ENCODE measurements at places on chromosomes 7 and 10. TPM values are rescaled to one million over a fixed set of nuclear protein-coding genes. Genes with fewer than 3 reads are reported as not detected.

DNA sequence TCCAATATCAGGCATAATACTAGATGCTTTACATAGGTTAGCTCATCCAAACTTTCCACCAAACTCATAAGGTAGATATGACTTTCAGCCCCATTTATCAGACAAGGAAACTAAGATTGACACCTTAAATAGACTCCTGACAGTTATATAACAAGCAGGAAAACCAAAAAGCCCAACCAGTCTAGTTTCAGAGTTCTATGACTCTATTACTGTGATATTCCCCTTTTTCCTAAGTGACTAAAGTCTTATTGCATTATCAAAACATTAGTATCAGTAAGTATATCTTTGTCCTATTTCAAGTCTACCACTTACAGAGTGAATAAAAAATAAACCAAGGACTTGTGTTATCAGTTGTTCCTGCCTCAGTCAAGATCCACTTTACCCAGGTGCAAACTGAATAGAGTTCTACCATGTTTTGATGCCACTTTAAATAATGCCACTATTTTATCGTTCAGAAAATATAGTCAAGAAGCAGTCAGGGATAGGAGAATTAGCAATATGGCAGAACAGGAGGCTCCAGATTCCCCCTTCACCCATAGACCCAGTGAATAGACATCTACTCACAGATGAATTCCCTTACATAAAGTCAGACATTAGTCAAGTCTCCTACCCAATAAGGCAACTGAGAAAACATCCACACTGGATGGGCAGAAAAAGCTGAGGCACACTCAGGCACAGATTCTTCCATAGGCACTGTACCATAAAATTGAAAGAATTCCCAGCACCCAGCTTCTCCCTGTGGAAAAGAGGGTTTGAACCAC is 74.1 kb downstream of the CRPPA start:
- no peak overlapping the region for H3K27ac ChIP-seq
- H3K36me3 ChIP-seq: no peaks in the 10 kb centered on the region
- H3K27me3 ChIP-seq: no peaks in the 10 kb centered on the region
- DNase-seq: no peak
- H3K4me3 ChIP-seq: no peak overlapping the region

- no peaks in the 10 kb centered on the region for H3K4me1 ChIP-seq
- DNase-seq: no peak
- no peak overlapping the region for H3K4me3 ChIP-seq
- no peaks in the 10 kb centered on the region for H3K27me3 ChIP-seq
Observed at GRCh38 chr7:47844311-47844710, 104.0 kb downstream of the PKD1L1 start.

GRCh38 chr7:39183796-39184195 is 206.1 kb downstream of the POU6F2 start:
- no peak overlapping the region for H3K4me3 ChIP-seq
- no peaks in the 10 kb centered on the region for H3K27me3 ChIP-seq
- no peaks in the 10 kb centered on the region for H3K36me3 ChIP-seq

DNA sequence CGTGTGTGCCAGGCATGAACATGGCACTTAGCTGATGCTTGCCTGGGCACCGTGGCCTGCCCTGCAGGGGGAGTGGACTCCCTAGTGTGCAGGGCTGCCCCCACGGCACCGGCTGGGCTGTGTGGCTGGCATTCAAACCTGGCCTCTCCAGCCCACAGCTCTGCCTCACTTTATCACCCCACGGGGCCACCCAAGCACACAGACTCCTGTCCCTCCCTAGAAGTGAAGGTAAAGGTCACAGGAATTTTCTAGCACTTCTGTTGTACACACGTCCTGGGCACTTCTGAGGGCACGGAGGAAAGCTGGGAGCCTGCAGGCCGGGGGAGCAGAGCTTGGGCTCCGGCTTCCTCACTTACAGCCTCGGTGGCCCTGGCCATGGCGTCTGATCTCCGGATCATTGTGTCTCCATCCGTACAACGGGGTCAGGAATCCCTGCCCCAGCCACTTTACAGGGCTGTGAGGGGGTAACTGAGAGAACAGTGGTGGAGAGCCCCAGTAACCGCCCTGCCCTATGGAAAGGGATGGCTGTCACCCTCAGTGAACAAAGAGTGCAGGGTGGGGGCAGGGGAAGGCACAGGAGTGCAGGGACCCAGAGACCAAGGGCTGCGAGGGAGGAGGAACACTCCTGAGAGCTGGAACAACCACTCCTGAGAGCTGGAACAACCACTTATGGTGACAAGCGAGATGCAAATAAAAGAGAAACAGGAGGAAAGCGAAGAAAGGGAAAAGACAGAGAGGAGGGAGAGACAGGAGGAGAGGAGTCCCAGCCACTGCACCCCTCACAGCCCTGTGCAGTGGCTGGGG is 3.9 kb upstream of the PYROXD2 start:
- no peak overlapping the region for H3K27ac ChIP-seq
- no peaks in the 10 kb centered on the region for H3K27me3 ChIP-seq
- no peak for DNase-seq

DNA sequence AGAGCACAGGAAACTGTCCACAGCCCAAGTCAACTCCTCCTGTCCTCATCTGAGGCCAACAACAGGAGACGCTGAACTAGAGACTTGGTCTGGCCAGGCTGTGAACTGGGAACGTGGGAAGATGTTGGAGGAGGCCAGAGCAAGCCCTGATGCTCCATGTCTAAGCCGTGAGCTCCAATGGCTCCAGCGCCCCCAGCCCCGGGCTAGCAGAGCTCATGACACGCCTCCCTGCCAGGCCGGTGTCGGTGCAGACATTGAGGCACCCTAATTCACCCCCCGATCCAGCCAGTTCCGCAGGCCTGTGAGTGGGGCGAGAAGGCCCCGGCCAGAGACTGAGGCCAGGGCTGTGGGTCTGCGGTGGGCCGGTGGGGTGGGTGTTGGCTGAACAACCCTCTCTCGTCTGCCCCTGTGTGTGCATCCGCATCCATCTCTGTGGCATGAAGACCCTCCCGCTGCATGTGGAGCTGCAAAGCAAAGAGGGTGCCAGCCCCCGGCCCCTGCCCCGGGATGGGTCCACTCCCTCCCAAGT is 109.3 kb upstream of the MACROH2A2 start:
- peaks cover 11% of the 10 kb centered on the region for H3K4me1 ChIP-seq
- peaks cover 8% of the 10 kb centered on the region for H3K36me3 ChIP-seq
- H3K27ac ChIP-seq: no peak overlapping the region
- no peak for DNase-seq
- peaks cover 2% of the 10 kb centered on the region for H3K27me3 ChIP-seq

Gene VWDE
- total RNA-seq: 1.6 TPM

DNA sequence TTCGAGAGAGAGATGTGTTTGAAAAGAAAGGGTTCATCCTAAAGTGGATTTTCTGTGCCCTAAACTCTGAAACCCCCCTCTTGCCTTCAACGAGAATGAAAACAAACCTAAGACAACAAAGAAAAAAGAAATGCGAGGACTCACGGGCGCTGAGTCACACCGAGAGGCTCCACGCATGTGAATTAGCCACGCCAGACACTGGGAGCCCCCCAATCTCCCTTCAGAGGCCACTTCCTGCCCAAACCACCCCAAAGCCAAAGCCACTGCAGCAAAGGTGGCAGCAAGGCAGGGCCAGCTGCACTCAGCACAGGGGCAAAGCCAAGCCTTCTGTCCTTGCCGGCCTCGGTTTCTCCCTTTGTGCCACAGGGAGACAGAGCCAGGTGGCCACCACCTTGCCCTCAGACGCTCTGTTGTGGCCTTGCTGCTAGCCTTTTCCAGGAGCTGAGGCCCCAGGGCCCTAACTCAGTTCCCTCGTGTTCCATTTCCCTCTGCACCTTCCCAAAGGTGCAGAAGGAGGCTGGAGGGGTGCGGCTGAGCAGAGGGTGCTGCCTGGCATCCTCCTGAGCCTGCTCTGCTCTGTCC is 93.3 kb downstream of the FAM53B start:
- DNase-seq: no peak
- no peaks in the 10 kb centered on the region for H3K27me3 ChIP-seq
- H3K4me1 ChIP-seq: peaks cover 80% of the 10 kb centered on the region

GRCh38 chr10:65430979-65431378 is 1494.9 kb upstream of the LRRTM3 start:
- no peaks in the 10 kb centered on the region for H3K36me3 ChIP-seq
- H3K27me3 ChIP-seq: no peaks in the 10 kb centered on the region
- H3K4me3 ChIP-seq: no peak overlapping the region
- H3K4me1 ChIP-seq: no peaks in the 10 kb centered on the region

DNA sequence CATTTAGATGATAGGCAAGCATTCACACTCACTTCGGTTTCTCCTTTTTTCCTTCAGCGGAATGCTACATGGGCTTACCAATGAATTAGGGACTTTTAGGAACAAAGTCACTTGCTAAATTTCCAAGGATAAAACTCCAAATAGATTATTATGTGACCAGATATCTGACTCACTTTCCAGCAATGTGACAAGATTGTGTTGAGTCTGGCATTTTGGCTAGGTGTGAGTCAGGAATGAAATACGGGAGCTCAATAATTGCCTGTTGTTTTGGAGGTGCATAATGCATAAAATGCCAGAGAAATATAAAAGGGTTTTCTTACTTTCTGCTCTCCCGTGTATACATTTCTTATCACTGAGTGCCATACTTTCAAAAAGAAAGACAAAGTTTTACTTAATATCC is 721.1 kb downstream of the KCNMA1 start:
- no peak overlapping the region for H3K4me3 ChIP-seq
- no peaks in the 10 kb centered on the region for H3K4me1 ChIP-seq
- H3K27ac ChIP-seq: no peak overlapping the region
- DNase-seq: no peak
- no peaks in the 10 kb centered on the region for H3K36me3 ChIP-seq

Gene MACC1
- total RNA-seq: 0.09 TPM

GRCh38 chr10:62075912-62076311 is 174.4 kb downstream of the ARID5B start:
- peaks cover 13% of the 10 kb centered on the region for H3K4me1 ChIP-seq
- H3K4me3 ChIP-seq: no peak overlapping the region
- H3K27ac ChIP-seq: no peak overlapping the region
- no peak for DNase-seq

GRCh38 chr7:54183055-54183454 is 359.1 kb upstream of the VSTM2A start:
- no peak overlapping the region for H3K4me3 ChIP-seq
- no peaks in the 10 kb centered on the region for H3K4me1 ChIP-seq
- no peaks in the 10 kb centered on the region for H3K27me3 ChIP-seq
- H3K36me3 ChIP-seq: no peaks in the 10 kb centered on the region

DNA sequence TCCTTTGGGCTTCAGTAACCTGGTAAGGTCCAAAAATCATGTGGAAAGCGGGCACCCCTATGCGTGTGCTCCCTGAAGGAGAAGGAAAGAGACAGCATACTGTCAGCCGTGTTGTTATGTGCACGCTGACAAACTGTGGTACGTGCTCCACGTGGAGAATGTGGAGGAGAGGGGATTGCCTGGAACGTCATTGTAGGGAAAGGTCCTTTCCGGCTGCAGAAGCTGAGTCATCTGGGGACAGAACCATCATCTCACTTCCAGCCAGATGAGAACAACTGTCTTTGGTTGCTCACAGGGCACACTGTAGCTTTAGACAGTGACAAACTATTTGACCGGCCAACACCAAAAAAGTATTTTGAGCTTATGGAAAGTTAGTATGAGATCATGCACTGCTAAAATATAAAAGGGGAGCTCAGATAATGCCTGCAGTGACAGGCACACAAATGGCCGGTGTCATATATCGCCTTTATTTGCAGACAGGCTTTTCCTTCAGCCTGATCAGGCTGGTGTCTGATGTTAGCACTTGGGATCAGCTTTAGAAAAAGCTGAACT is 38.8 kb upstream of the GRB10 start:
- no peaks in the 10 kb centered on the region for H3K27me3 ChIP-seq
- no peaks in the 10 kb centered on the region for H3K4me1 ChIP-seq
- no peak for DNase-seq
- H3K36me3 ChIP-seq: no peaks in the 10 kb centered on the region
- H3K4me3 ChIP-seq: no peak overlapping the region

GRCh38 chr7:94760446-94761100 is 104.6 kb upstream of the SGCE start:
- no peak overlapping the region for H3K27ac ChIP-seq
- H3K4me1 ChIP-seq: no peaks in the 10 kb centered on the region

Gene WDFY4
- total RNA-seq: 1.2 TPM

DNA sequence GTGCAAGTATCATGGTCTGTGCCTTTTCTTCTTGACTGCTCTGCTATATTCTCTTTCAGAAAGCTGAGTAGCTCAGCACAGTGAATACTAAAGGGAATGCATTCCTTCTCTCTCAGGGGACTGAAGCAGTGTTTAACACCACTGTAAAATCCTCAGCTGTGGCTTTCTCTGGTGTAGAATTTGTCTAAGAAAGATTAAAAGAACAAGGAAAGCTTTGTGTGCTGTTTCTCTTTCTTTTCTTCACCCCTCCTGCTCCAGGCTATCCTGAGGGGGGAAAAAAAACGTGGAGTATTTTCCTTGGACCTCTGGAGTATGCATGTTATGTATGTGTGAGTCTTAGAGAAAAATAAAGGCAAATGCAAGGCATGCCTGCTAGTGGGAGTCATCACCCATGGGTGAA is 383.9 kb downstream of the AUTS2 start:
- no peaks in the 10 kb centered on the region for H3K36me3 ChIP-seq
- no peaks in the 10 kb centered on the region for H3K27me3 ChIP-seq
- H3K27ac ChIP-seq: no peak overlapping the region
- no peaks in the 10 kb centered on the region for H3K4me1 ChIP-seq
